ENCODE measurements at places on chromosomes 4 and X. TPM values are rescaled to one million over a fixed set of nuclear protein-coding genes. Genes with fewer than 3 reads are reported as not detected.

Gene NSUN7
- total RNA-seq, result 0.29 TPM

Gene CXCL10
- not detected for total RNA-seq

Gene DOK7
- not detected for total RNA-seq

Gene CHST7
- total RNA-seq, result 8.0 TPM

Gene CDS1
- total RNA-seq, result under 0.01 TPM

Gene TLR3
- total RNA-seq, result 8.0 TPM

Gene RWDD4
- 25.9 TPM for total RNA-seq

Gene TCEAL7
- total RNA-seq, result 6.5 TPM

DNA sequence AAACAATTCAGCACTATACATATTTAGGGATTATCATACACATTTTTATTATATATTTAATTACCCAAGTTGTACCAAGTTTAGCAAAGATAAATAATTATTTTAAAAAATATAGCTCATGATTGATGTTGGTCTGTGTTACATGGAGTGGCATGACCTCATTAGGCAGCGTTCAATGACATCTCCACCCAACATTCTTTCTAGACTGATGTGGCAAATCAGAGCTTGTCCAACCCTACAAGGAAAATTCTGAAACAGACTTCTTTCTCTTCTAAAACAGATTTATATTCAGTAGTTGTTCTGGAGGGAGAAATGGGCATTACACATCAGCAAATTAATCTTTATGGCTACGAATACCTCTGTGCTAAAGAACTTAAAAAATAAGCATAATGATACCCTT is 189.7 kb downstream of the PDGFC start:
- no peak for DNase-seq

DNA sequence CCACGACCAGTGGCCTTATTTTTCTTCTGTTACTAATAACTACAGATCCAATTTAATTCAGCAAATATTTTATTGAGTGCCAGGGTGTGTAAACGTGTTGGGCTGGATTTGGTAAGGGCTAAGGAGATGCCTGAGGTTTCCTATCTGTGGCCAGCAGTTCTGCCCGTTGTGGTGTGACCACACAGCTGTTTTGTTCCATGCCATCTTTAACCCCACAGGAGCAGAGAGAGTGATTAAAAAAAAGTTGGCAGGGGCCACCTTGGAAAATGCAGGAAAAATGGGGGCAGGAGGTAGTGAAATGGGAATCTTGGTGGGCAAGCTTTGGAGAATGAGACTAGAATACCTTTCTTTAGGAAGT is 1.1 kb downstream of the PLAC8 start:
- no peak for DNase-seq

GRCh38 chr4:155608225-155608885 is 58.3 kb upstream of the GUCY1A1 start:
- DNase-seq, result peak; percentile 31

DNA sequence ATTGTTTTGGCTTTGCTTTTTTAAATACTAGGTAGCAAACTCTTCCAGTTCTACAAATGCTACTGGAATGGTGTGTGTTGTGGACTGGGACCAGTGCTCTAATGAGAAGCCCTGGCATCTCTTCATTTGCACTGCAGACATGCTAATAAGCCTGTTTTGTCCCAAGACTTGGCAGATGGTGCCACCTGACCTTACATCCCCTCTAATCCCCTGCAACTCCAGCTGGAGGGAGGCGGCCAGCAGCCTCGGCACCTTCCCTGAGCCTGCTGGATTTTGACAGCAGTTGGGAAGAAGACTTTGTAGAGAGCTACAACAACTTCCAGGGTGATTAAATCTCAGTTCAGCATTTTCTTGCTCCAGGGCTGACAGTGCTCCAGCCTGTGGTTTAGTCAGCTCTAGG is 200.0 kb downstream of the DCLK2 start:
- no peak for DNase-seq

GRCh38 chr4:6767748-6768538 is 14.6 kb upstream of the KIAA0232 start:
- DNase-seq, result peak; percentile 81

DNA sequence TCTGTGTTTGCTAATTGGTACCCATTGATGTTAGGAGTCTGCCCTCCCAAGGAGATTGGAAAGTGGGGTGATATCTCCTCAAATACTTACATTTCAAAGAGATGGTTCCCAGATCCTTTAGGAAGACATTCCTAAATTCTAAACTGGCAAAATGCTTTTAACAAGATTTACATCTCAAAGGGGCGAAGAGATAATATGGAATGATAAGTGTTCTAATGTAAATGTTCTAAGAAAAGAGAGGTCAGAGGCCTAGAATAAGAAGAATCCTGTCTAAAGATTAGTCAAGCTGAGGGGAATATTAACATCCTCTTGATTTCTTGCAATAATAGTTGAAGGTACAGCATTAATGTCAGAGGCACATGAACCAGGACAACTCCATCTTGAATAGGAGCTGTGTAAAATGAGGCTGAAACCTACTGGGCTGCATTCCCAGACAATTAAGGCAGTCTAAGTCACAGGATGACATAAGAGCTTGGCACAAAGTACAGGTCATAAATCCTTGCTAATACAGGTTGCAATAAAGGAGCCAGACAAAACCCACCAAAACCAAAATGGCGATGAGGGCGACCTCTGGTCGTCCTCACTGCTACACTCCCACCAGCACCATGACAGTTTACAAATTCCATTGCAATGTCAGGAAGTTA is 2248.1 kb downstream of the ARAP2 start:
- DNase-seq, result no peak

DNA sequence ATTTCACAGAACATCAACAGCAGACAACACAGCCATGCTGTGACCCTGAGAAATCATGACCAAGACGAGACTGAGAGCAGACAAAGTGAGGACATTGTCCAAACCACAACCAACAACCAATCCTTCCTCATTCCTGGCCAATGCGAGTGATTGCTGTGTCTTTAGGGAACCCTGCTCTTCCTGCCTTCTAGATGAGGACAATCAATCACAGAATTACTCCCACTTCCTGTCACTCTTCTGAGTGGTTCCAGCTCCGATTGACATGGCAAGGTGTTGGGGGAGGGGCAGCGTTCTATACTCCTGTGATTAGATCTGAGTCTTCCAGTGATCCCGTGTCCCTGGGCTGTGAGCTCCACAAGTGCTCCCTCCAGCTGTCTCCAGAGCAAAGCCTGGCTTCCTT is 227.8 kb downstream of the STIM2 start:
- no peak for DNase-seq

DNA sequence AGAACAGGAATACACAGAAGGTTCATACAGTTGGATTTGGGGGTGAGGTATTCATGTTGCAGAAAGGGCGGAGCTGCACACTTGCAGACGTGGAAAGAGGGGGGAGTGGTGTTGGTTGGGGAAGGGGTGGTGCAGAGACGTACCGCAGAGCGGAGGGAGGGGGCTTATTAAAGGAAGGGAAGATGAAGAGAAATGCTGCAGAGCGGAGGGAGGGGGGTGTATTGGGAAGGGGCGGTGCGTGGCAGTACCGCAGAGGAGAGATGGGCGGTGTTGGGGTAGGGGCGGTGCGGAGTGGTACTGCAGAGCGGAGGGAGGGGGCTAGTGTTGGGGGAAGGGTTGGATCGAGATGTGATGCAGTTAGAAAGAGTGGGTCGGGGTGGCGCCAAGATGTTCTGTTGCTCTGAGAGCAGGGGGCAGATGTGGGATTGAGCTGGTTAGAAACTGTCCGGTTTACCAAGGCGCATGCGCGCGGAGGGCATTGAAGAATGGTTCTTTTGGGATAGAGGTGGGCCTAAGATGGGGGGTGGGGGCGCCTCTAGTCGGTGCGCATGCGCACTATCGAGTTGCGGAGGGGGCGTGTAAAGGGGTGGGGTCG is 900 bp downstream of the TRO start:
- peak; percentile 79 for DNase-seq

- DNase-seq, result peak; percentile 80
Observed at GRCh38 chrX:13506574-13506973, 62.8 kb upstream of the EGFL6 start.

- DNase-seq, result peak; percentile 96
Observed at GRCh38 chr4:145734576-145735346, 54.8 kb downstream of the C4orf51 start.

DNA sequence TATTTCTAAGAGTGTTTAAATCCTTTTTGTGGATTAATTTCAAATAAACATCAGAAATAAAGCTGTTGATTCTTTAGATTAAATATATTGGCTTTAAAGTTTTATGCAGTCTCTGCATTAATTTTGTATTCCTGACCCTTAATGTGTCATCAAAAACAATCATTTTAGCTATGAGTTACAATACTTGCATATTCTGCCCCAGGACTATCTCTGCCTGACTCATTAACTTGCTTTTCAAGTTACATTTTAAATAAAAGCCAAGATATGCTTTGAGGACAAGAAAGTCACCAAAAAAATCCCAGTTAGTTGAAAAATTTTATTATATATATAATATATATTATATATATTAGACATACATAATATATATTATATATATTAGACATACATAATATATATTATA is 208.7 kb downstream of the ADGRL3 start:
- no peak for DNase-seq

DNA sequence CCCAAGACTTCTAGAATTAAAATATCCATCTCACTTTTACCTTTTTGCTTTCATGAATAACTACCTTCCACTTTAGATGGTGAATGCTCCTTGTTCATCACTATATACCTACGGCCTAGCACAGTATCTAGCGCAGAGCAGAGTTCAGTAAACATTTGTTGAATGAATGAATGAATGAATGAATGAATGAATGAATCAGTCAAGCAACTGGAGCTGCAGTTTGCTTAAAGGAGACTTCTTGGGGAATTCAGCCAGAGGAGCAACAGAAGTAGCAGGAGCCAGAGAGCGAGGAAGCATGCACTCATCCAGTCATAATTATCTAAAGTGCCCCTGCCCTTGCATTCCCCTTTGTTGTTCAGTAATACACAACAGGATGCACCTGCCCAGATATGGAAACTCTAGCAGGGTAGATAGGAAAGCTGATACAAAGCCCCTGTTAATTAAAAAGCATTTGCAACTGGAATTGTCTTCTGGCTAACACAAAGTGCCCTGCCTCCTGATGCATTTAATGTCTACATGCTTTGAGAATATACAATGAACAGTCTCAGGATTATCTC is 103.0 kb upstream of the MBNL3 start:
- DNase-seq, result no peak

DNA sequence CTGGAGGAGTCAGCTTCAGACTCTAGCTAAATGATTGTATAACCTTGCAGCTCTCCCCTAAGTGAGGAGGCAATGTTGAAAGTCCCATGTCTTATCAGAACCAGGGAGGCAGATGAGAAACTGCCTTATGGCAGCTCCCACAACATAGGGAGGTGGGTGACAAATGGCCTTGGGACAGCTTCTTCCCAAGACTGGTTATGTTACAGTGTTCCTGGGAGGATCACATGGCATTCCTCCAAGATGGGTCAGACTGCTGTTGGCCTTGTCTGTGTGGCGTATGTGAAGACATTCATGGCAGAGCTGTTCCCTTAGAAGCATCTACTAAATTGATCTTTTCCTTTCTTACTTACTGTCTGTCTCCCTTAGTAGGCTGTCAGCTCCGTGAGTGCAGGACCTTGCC is 42.0 kb downstream of the HPRT1 start:
- DNase-seq, result no peak

GRCh38 chrX:129980001-129980401 is 2.4 kb upstream of the BCORL1 start:
- no peak for DNase-seq

GRCh38 chrX:468979-469378 is 82.3 kb upstream of the PPP2R3B start:
- peak; percentile 25 for DNase-seq

DNA sequence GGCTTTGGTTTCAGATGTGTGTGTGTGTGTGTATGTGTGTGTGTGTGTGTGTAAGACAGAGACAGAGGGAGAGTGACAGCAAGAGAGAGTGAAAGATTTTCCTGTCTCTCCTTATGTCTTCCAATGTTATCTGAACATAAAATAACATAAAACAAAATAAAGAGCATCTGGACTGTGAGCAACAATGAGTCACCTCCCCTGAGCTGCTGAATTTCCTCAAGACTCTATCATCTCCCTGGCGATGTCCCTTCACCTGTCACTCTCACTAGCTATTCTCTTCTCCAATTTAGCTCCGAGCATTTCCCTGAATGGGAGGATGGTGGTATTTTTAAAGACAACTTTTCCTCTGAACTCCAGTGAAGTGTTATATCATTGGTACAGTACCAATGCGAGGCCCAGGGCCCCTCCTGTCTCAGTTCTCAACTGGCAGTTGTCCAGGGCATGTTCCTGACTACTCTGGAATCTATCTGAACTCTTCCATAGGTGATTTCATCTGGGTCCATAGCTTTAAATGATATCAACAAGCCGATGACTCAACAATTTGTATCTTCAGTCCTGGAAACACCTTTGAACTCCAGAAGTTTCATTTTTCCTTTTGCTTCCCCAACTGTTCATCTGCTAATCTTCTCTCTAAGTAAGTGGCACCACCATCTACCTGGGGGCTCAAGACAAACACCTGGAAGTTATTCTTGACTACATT is 195.0 kb upstream of the CLNK start:
- no peak for DNase-seq

GRCh38 chrX:141619336-141619735 is 29.8 kb downstream of the SPANXA2 start:
- DNase-seq, result no peak

DNA sequence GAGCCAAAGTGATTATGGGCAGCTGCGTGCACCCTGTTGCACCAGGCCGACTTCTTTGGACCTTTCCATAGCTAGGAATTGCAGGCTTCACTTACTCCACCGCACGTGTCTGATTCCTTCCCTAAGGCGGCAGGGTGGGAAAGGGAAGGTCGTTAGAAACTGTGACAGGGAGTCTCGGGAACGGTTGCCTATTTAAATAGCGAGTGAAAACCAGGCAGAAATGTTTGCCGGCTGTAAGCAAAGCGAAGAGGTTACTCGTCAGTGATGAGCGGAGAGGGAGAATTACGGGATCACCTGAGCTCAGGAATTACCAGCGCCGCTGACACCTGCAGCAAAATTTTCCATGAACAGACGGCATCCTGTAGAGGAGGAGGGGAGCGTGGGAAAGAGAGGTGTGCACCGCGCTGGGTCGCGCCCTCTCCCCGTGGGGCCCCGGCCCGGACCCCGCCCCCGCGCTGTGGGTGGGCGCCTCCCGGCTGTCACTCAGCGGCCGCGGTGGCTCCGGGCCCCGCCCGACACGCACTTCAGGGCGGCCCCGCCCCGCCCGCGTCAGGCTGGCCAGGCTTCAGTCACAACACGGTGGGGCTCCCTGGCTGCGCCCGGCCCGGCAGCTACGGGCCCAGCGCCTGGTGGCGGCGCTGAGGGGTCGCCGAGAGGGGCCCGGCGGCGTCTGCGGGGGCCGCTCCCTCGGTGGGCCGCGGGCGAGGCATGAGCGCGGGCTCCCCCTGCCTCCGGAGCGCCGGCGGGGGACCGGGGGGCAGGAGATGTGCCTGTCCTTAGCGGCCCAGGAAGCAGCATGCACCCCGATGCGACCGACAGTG is at the start of gene SNX25:
SNX25 (plus strand) TSS at position 568 of the 821 bp plus-strand sequence; CDS start at position 797, 229 bp downstream.
- DNase-seq, result peak; percentile 96

DNA sequence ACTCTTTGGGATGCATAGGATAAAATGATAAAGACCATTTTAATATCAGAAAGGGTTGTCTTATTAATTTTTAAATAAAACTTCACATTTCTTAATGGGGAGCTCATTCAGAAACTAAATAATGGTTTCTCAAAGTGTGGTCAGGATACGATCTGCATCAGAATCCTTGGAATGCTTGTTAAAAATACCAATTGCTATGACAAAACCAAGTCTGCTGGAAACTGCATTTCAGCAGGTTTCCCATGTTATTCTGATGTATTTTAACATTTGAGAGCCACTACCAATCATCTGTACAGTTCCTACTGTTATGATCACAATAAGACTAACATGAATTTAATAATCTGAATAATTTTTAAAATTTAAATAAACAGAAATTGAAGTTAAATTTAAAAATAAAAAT is 115.1 kb downstream of the SOWAHB start:
- DNase-seq, result peak; percentile 73
